ENCODE measurements at places on chromosomes 6 and 20. TPM values are rescaled to one million over a fixed set of nuclear protein-coding genes. Genes with fewer than 3 reads are reported as not detected.

RBBP8NL gene
- not detected for total RNA-seq

SLC16A10 gene
- 16.1 TPM for total RNA-seq

PRPF6 gene
- total RNA-seq: 79.2 TPM

SPATA25 gene
- 7.3 TPM for total RNA-seq

HCK gene
- total RNA-seq: 7.7 TPM

EPHA7 gene
- total RNA-seq: 16.6 TPM

PTCHD4 gene
- total RNA-seq: 14.3 TPM

TRIM40 gene
- total RNA-seq: not detected

ATF6B gene
- 84.0 TPM for total RNA-seq

FAXC gene
- total RNA-seq: 63.1 TPM

PBOV1 gene
- not detected for total RNA-seq

DSN1 gene
- 10.1 TPM for total RNA-seq

PAK5 gene
- total RNA-seq: 18.5 TPM

RIMS1 gene
- 98.1 TPM for total RNA-seq

PXDC1 gene
- total RNA-seq: 22.5 TPM

PRRT1 gene
- 98.6 TPM for total RNA-seq

ESR1 gene
- 0.58 TPM for total RNA-seq

TSBP1 gene
- not detected for total RNA-seq

CCN6 gene
- total RNA-seq: not detected

CRYBG1 gene
- 0.95 TPM for total RNA-seq

MACROD2 gene
- 34.4 TPM for total RNA-seq

RAET1L gene
- total RNA-seq: not detected

HMGCLL1 gene
- 17.3 TPM for total RNA-seq

HSPA12B gene
- total RNA-seq: 5.1 TPM

TCF15 gene
- not detected for total RNA-seq

ACTL10 gene
- total RNA-seq: not detected

MEI4 gene
- 0.38 TPM for total RNA-seq

BAG2 gene
- 4.7 TPM for total RNA-seq

NHLRC1 gene
- total RNA-seq: 4.4 TPM

PNLDC1 gene
- 4.2 TPM for total RNA-seq

TP53TG5 gene
- total RNA-seq: 1.9 TPM

PTK7 gene
- 15.9 TPM for total RNA-seq

COL9A3 gene
- 41.0 TPM for total RNA-seq

FITM2 gene
- 18.0 TPM for total RNA-seq
